Fibroblast of the aortic adventitia (primary cell): ENCODE measurements at places on chromosomes 3 and 15. TPM values are rescaled to one million over a fixed set of nuclear protein-coding genes. Genes with fewer than 3 reads are reported as not detected.

VIPR1 gene
- total RNA-seq: 5.6 TPM in 1 of 2 replicates, not detected in the other

RPL4 gene
- 3,473 and 4,222 TPM in 2 replicates for total RNA-seq

KLHL40 gene
- not detected in 2 replicates for total RNA-seq

PAK6 gene
- total RNA-seq: 0.09 TPM in 1 of 2 replicates, not detected in the other

UBE2E2 gene
- total RNA-seq: 36.7 and 49.1 TPM in 2 replicates

CMTM8 gene
- 1.1 TPM in 1 of 2 replicates, not detected in the other for total RNA-seq
